ENCODE measurements at places on chromosomes 6 and 20.

GRCh38 chr6:74346936-74347535, 651.0 kb downstream of the CD109 start:
- DNase-seq: no peak

GRCh38 chr6:93418033-93418407, 1.3 kb downstream of the EPHA7 start:
- no peak for DNase-seq

DNA sequence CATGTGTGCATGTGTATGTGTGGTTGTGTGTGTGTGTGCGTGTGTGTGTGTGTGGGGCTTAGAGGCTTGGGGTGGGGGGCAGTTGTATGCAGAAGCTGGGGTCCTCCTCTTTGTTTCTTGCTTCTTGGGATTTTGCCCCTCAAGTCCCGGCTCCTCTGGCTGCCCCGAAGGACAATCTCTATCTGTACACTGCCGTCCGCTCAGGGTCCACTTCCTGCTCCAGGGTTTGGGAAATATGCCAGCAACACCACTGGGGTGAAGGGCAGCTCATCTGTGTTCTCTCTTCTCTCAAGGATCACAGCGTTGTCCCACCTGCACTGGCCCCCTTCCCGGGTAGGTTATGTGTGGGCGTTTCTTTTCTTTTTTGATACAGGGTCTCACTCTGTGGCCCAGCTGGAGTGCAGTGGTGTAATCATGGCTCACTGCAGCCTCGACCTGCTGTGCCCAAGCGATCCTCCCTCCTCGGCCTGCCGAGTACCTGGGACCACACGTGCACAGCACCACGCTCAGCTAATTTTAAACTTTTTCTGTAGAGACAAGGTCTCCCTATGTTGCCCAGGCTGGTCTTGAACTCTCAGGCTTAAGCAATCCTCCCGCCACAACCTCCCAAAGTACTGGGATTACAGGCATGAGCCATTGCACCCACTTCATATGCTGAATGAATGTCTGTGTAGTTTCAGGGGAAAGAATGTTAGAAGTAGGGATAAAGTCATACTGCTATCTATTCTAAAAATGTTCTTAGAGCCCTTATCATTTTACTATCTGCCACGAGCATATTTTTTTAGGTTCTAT, 25.7 kb downstream of the SLC2A4RG start:
- no peak for DNase-seq

DNA sequence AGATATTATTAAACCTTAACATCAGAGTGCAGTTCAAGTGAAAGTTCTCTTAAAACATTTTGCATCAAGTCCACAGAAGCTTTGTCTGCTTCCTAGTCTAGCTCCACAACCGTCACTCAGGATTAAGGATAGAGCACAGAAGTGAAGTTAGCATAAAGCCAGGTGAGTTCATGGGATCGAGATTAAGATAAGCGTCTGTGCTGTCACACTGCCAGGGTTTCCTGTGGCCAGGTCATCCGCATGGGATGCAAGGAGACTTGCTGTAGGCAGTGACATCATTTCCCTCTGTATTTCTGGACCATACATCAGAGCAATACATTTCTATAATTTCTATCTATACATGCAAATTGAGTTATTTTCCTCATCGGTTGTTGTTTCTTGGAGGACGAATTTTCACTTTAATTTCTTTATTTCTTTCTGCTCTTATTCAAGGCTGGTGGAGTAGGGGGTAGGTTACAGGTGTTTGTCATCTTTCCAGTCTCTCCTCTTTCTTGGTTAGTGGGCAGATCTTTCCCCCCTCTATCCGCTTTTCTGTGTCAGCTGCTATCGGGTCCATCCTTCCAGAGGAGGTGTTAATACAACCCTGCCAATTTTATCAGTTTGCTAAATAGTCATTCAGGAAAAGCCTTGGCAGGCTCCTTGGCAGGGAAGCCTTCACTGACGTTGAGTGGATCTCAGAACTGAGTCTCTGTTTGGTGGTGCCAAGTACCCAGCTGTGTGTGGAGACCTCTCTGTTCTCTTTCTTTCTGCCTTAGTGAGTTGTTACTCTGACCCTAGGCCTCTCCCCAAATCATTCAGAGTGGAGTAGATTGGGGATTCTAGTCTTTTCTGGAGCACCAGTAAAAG, 307.6 kb upstream of the MAP3K7 start:
- no peak for DNase-seq

- no peak for DNase-seq
Observed at GRCh38 chr6:68958327-68958726, 323.2 kb downstream of the ADGRB3 start.

DNA sequence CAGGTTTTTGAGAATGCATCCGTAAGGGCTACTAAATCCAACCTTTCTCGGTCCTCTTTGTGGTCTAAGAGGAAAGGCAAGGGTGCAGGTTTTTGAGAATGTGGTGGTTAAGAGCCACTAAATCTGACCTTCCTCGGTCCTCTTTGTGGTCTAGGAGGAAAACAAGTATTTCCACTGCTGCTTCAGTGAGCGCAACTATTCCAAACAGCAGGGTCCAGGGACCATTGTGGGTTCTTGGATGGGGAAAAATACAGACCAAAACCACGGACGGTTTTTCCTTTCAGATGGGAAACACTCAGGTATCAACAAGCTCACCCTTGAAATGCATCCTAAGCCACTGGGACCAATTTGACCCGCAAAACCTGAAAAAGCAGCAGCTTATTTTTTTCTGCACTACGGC, 21.9 kb downstream of the BTBD9 start:
- DNase-seq: no peak

DNA sequence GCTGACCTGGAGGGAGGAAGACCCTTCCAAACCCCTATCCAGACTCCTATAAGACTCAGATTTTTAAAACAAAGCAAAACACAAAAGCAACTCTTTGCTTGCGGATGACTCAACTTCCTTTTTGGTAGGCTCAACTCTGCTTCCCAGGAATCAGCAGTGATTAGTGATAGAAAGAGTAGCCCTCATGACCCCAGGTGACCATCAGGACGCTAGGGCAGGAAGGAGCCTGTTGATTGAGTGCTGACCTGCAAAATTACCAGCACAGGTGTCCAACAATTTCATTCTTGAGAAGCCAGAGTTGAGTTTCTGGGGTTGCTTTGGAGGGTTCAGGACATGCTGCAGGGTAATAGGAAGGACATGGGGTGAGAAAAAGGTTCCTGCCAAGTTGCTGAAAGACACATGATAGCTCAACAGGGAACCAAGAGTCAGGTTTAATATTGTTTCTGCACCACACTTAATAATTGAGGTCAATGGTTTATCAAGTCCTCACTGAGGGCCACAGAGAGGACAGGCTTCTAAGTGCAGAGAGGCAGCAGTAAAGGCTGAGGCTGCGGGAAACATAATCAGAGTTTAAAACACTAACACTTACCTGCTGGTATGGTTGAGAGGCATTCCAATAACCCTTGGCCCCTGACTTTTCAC, 67.4 kb upstream of the BMP2 start:
- no peak for DNase-seq

DNA sequence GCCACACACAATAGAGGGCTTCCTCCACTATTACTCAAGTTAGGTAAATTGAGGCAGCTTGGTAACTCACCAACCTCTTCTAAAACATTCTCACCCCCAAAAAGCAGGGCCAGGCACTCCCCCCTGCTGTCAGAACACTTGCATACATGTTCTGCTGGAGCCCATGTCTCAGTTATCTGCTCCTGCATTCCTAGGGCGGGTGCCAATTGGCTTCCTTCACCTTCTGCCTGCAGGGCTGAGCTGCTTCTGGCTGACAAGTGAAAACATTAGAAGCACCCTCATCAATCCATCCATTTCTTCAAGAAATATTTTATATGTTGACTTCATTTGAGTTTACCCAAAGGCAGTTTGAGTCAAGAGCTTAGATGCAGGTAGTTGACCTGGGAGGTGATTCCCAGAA, 4.5 kb upstream of the ENTPD6 start:
- DNase-seq: no peak

- no peak for DNase-seq
Observed at GRCh38 chr20:3551681-3552434, 81.0 kb downstream of the ATRN start.

DNA sequence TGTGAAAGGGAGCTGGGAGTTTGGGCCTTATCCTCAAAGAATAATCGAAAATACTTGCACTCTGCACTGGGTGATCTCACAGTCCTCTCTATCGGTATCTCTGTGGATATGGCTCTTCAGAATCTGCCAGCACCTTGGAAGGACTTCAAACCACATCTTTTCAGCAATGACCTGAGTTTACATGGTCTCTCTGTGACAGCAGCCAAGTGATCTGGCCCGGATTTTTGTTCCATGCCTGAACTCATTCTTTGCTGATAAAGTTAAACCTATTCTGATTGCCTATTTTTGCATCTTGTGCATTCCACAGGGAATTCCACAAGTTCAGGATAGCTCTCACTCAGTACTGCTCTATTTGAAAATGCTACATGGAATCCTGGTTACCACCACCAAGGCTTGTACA, 98.9 kb downstream of the HDGFL1 start:
- no peak for DNase-seq

GRCh38 chr6:55729665-55730064, 145.7 kb downstream of the BMP5 start:
- DNase-seq: no peak

DNA sequence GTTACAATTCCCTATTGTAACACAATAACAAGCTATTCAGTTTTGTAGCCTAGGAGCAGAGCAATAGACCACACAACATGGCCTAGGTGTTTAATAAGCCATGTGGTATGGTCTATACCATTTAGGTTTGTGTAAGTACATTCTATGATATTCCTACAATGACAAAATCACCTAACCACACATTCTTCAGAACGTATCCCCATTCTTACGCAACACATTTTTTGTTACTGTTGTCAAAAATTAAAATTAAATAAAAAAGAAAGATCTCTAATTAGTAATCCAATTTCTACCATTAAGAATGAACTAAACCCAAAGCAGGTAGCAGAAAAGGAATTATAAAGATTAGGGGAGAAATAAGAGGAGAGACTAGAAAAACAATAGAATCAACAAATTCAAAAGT, 44.0 kb downstream of the RANBP9 start:
- DNase-seq: no peak

DNA sequence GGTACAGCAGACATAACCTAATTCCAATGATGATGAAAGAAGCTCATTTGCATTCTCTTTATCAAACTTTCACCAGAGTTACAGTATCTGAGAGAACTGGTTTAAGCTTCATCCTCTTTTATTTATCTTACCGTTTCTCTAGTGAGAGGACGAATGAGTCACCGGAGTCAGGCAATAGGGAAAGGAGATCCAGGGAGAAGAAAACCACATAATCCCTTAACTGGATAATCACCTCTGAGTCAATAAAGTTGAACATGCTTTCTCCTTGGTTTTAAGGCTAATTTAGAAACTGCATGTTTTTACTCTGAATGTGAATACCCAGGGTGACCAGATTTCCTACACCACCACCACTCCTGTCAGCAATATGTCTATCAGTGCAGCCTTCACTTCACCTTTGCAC, 313.7 kb upstream of the TBX18 start:
- DNase-seq: no peak

GRCh38 chr6:137823826-137824555, 43.1 kb upstream of the TNFAIP3 start:
- peak; percentile 50 for DNase-seq

DNA sequence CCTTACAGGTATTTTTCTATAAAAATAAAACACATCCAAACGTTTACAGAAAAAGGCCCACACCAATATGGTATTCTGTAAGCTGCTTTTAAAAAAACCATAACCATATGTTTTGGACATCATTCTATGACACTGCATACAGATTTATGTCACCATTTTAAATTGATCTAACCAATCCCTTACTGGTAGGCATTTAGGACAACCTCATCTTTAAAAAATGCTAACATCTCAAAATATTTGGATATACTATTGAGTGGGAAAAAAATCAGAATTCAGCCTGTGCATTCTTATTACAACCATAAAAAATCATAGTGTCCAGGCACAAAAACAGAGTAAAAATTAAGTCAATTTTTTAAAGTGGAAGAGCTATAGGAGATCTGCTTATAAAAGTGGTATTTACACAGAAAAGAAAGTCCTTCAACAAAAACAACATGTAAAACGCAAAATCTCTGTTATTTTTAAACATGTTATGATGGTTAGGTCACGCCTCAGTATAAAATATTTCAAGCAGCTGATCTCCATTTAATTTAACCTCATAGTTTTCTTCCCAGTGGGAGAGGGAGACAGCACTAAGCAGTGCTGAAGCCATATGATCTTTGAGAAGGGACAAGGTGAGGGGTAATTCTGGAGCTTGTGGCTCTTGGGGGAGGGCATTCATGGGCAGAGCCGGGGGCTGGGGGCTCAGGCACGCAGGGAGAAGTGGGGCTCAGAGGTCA, 21.2 kb downstream of the TRAM2 start:
- DNase-seq: no peak

DNA sequence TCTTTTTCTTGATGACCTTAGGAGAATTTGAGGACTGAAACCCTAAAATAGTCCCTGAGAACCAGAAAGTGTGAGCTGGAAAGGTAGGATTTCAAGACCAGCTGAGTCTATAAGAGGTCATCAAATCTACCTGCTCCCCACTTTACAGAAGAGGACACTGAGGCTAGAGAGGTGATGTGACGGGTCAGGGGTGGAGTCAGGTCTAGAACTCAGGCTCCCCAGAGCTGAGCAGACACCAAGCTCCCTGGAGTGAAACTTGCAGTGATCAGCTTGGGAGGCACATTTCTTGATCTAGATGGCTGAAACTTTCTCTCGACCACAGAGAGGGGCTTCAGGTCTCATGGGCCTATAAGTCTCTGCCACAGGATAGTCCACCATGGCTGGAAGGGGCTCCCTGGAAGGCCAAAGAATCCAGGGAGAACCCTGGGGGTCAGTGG, 55.1 kb downstream of the HNF4A start:
- no peak for DNase-seq

GRCh38 chr6:112910256-112910655, 563.1 kb downstream of the RFPL4B start:
- DNase-seq: no peak

DNA sequence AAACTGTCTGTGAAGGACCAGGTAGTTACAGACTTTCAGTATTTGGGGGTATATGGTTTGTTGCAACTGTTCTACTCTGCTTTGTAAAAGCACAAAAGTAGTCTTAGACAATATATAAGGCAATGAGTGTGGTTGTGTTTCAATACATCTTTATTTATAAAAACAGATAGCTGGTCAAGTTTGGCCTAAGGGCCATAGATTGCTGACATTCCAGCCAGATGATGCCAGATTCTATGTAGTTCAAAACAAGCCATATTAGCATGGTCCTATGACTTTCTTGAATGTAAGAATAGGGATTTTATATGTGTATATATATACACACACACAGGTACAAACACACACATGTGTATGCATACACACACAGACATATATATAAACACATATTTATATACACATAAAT, 201.8 kb downstream of the GRIK2 start:
- DNase-seq: no peak

GRCh38 chr20:32603046-32603726, 18.1 kb upstream of the NOL4L start:
- DNase-seq: no peak

DNA sequence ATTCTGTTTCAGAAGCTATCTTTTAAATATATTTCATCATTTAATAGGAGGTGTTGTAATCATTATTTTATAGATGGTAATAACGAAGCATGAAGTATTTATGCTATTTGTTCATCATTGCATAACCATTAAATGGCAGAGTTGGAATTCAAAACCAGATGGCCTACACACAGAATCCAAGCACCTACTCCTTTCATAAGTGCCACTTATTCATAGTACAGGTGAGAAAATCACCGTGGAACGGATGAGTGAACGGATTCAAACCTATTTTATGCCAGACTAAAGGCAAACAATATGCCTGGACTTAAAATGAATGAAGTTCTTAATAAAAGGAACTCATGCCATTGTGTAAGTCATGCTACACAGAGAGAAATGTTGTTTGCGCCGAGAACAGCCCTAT, 397.9 kb upstream of the ADGRB3 start:
- DNase-seq: no peak

All from activated naive CD4-positive, alpha-beta T cell (primary cell).